Activated naive CD8-positive, alpha-beta T cell treated with anti-CD3 and anti-CD28 coated beads, Interleukin-2, amount 10 ng/mL, durations not matched to agents 7 days and 5 days (primary cell): ENCODE measurements at places on chromosomes 6 and 20. TPM values are rescaled to one million over a fixed set of nuclear protein-coding genes. Genes with fewer than 3 reads are reported as not detected.

The BNIP5 gene
- not detected for total RNA-seq

The DZANK1 gene
- total RNA-seq: 2.2 TPM

The EBF4 gene
- total RNA-seq: 2.4 TPM

The TNF gene
- total RNA-seq: 18.5 TPM

The FAM162B gene
- not detected for total RNA-seq

The UTRN gene
- total RNA-seq: 179 TPM

The GABRR1 gene
- not detected for total RNA-seq

The OLIG3 gene
- total RNA-seq: not detected

The COL20A1 gene
- total RNA-seq: 0.26 TPM

The SSTR4 gene
- total RNA-seq: not detected

The TOP1 gene
- 75.2 TPM for total RNA-seq

The NKX2-4 gene
- not detected for total RNA-seq

The SAMD5 gene
- not detected for total RNA-seq

The PM20D2 gene
- 18.9 TPM for total RNA-seq

The SLCO4A1 gene
- 57.5 TPM for total RNA-seq

The CST4 gene
- total RNA-seq: not detected

The MAFB gene
- 2.4 TPM for total RNA-seq

The GRIK2 gene
- total RNA-seq: 0.14 TPM

The RIMS1 gene
- not detected for total RNA-seq

The CENPW gene
- total RNA-seq: 43.3 TPM

The CNKSR3 gene
- total RNA-seq: not detected

The FAM184A gene
- total RNA-seq: 3.0 TPM

The ZSCAN31 gene
- total RNA-seq: 2.0 TPM

The PLN gene
- not detected for total RNA-seq

The SIRPA gene
- total RNA-seq: 1.6 TPM

The ZNF165 gene
- total RNA-seq: 1.2 TPM

The OR2J3 gene
- total RNA-seq: not detected

The VGLL2 gene
- not detected for total RNA-seq

The BPIFB4 gene
- total RNA-seq: not detected

The NHLRC1 gene
- total RNA-seq: 0.99 TPM

The FKBP5 gene
- 78.6 TPM for total RNA-seq

The FKBP1C gene
- 1.1 TPM for total RNA-seq

The PLA2G7 gene
- 7.5 TPM for total RNA-seq

The CGA gene
- total RNA-seq: not detected

The TMEM244 gene
- total RNA-seq: 0.83 TPM
